ENCODE measurements at places on chromosomes 4 and X.

DNA sequence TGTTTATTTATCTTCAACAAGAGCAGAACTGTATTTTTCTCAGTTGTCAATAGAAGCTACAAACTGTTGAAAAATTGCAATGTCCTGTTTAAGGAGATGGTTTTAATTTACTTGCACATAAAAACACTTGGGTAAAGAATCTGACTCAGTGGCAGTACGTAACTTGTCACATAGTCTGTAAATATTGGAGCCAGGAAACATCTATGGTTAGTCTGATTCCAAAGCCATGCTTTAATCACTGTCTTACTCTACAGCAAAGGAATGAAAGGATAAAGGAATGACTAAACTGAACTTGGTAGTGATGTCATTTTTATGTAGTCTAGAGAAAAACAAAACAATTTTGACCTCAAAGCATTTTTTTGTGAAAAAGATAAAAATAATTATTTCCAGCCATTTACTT lies 537.2 kb downstream of the STIM2 start:
- DNase-seq: no peak

DNA sequence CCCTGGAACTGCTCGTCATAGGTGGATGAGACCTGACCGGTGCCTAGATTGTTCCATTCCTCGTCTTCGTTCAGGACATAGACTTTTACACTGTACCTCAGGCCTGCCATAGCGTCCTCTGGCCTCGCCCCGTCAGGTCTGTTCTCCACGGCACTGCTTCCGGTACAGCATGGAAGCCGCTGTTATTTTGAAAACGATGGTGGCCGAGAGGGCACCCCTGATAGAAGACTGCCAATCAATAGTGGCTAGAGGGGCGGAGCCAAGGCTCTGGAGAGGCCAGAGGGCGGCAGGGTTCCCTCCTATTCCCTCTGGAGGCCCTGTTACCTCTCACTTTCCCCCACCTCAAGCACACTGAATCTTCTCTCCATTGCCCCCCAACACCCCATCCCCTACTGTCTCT lies at the start of gene PPP4R3C:
PPP4R3C (minus strand) TSS at position 155 of the 400 bp plus-strand sequence; CDS start at position 110, 45 bp downstream.
- no peak for DNase-seq

- DNase-seq: no peak
These were observed 133.6 kb downstream of the CPE start for GRCh38 chr4:165512424-165512823.

GRCh38 chr4:10524196-10524833 lies 67.1 kb upstream of the ZNF518B start:
- DNase-seq: no peak

- DNase-seq: no peak
These were observed 147.3 kb downstream of the KLHL13 start for GRCh38 chrX:117969328-117969727.

DNA sequence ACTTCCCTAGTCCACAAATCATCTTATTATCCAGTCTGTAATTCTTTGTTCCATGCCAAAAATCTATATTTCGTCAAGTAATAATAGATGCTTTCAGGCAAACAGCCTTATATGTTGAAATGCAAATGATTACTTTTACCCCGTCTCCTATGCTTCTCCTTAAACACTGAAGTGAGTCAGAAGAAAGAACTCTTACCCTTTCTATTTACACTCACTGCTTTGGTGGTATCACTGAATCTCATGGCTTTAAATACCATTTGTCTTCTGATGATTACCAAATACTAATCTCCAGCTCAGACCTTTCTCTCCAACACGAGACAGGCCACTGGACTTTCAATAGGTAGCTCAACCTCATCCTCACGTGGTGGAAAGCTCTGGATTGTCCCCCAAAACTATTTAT lies 558.1 kb downstream of the IL1RAPL1 start:
- DNase-seq: no peak

- no peak for DNase-seq
These were observed 108.5 kb upstream of the GLRA2 start for GRCh38 chrX:14420841-14421240.

DNA sequence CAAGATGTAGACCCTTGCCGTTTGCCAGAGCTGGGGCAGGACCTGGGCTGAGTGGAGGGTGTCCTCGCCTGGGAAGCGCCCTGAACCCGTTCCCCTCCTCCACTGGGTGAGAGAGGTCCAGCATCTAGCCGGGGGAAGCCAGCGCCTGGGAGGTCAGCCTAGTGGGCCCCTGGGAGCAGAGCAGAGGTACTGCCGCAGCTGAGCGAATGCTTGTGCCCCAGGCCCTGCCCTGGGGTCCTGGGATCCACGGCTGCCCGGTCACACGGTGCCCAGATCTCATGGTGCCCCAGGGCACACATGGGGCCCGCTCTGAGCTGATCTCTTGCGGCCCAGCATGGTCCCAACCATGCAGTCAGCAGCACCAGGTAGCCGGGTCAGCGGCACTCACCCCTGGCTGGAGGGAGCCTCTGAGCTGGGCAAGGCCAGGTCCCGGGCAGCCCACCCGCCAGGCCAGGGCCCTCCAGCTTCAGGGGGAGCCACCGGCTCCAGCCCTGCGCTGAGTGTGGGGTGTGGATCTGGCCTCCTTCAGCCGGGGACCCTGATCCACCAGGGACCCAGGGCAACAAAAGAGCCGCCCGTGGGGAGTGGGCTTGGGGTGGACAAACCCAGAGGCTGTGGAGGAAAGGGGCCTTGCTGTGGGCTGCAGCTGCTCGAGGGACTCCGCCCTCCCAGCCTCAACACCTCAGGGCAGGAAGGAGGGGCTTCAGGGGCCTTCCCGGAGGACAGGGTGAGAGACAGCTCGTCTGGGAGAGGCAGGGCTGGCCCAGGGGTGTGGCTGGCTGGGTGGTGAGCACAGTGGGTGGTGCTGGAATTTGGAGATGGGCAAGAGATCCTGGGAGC lies 4.1 kb upstream of the CPLX1 start:
- DNase-seq: no peak

- DNase-seq: no peak
These were observed 4.7 kb upstream of the NAA10 start for GRCh38 chrX:153939573-153939972.

DNA sequence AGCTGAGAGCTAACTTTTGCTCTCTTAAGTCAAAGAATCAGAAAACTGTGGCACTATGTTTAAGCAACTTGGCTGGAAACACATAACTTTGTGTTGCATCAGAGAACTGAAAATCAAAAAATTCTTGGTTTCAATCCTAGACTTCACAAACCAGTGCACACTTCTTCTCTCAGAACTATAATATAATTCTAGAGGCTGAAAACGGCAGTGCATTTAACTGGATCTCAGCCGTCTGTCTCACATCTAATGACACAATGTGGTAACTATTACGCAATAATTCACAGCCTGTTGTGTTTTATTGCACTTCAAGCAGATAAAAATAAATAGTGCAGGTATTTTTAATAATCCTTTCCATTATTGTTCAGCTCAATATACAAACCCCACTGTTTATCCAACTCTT lies 260.6 kb upstream of the DIAPH2 start:
- no peak for DNase-seq

DNA sequence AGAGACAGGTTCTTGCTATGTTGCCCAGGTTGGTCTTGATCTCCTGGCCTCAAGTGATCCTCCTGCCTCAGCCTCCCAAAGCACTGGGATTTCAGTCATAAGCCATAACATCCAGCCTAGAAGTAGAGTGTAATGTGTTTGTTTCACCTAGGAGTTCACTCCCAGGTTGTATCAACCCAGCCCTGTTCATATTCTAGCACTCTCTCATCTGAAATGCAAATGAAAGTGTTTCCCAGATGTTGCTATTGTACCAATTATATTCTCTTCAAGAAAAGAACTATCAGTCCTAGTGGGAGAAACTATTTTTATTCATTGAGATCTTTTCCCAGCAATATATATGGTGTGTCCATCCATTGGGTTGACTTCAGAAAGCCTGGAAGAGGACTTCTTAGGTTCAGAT lies 72.6 kb downstream of the USP38 start:
- no peak for DNase-seq

DNA sequence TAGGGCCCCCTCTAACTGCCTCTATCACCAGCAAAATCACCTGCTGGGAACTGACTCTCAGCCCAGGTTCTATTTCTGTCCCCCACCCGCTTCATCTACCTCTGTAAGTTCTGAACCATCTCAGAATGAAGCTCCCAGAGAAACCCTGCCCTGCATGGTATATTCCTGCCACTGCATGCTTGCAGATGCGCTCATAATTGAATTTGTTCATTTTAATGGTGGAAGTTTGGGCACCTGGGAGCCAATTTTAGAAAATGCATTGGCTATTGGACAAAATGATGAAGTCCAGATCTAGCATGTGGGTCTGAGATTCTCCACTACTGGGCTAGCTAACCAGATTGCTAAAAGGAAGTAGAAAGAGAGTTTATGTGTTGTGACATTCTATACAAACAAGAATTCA lies 28.6 kb upstream of the SLC10A4 start:
- no peak for DNase-seq
